ENCODE measurements at places on chromosomes 6 and 20.

DNA sequence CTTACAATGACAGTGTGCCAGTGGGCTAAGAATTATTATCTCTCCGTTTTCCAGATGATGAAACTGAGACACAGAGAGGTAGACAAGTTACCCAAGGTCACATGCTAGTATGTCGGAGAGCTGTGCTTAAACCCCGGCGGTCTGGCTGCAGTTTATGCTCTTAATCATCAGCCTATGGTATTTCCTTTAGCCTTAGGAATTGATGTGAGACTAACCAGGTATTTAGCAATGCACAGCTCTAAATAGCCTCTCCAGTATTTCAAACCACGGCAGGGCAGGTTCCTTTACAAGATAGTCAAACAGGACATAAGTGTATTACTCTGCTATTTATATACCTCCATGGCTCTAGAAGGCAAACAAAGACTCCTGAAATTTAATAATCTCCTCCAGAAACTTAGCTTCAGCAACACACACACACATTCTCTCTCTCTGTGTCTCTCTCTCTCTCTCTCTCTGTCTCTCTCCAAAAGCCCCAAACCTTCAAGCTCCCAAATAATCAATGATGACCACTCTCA is 142.0 kb upstream of the ZNF217 start:
- DNase-seq: peak; percentile 96

DNA sequence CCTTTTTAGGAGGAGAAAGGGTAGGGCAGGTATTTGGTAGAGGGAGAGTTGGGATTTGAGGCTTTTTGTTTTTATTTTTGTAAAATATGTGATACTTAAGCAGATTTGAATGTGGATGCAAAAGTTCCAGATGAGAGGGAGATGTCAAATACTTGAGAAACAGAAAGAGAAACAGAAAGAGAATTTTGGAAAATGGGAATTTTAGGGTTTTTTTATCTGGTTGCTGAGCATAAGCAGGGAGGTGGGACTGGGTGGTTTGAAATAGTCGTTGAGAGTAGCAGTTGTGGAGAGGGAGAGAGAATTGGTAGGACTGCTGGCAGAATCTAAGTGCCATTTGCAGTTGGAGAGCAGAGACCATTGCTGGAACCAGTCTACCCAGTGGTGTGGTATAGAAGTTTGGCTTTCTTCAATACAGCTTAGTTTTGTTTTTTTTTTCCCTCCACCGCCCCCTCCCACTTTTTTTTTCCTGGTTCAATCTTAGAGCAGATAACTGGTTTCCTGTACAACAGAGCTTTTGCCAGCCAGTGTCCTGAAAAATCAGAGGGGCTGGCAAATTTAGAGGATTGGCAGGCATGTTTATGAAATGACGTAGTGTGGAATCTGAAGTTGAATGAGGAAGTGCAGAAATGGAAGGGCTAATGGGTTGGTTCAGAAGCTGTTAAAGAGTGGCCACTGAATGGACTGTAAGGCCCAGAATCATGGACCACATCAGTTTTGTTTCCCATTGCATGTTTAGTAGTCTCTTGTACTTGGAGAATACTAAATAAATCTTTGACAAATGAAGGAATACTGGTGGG is 68.7 kb downstream of the ATRN start:
- DNase-seq: no peak

DNA sequence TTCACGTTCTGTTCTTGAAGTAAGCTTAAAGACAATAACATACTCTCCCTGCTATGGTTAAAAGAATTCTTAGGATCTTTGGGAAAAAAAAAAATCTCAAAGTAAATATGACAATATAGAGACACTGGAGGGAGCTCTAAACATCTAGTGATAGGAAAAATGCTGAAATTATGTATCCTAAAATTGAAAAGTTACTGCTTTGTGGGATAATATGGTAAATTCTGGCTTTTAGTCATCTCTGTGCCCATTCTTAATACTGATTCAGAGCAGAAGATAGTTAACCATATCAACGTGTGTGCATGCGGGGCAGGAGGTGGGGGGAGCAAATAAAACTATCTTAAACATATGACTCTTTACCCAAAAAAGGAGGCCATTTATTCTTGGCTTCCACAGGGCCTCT is 165.4 kb downstream of the GMPR start:
- DNase-seq: peak; percentile 5

- no peak for DNase-seq
Measured at GRCh38 chr20:45893831-45894230, 2.7 kb downstream of the CTSA start.

GRCh38 chr6:31791324-31792089 is 4.0 kb downstream of the VARS1 start:
- DNase-seq: no peak

DNA sequence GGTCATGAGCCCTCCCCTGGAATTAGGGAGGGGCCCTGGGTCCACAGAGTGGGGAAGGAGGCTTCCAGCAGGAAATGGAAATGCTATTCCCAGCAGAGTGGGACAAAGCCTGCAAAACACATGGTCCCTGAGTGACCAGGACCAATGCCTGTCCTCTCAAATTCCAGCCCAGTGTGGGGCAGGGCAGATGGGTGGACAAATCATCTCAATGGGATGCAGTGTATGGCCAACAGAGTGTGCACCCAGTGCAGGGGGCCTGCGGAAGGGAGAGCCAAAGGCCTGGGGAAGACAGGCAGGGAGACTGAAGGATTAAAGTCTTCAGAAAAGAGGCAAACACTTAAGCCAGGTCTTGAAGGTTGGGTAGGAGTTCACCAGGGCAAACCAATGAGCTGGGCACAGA is 28.7 kb upstream of the PHACTR3 start:
- no peak for DNase-seq

GRCh38 chr6:79802657-79803300 is 144.6 kb downstream of the ELOVL4 start:
- no peak for DNase-seq

DNA sequence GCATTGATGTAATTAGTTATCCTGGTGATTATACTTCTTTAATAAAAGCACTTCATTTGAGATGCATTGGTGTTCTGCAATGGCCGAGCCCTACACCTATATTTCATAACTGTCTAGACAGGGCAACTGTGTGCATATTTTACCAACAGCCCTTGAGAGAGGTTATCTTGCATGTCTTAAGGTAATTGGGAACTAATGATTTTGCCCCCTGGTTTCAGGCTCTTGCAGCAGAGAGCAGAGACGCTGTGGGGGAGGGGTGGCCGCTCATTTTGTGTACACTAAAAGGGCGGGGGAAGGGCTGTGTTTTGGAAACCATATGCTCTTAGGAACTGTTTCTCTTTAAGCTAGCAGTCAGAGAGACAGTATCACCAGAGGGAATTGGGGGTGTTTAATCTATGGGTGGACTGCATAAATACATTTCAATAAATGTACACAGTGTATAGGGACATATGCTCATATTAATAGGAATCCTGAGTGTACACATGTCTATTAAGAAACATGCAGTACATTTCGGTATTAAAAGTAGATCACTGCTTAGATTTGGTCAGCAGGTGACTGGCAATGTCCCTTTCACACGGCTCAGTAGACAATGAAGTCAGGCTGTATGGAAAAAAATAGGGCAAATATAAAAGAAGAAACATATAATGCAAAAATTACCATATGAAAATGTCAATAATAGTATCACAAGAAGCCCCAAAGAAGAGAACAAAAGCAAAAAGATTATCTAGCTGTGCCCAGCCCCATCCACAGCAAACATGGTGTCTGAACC is 402.9 kb upstream of the CITED2 start:
- no peak for DNase-seq

GRCh38 chr6:155275808-155276480 is 12.1 kb downstream of the CLDN20 start:
- no peak for DNase-seq

DNA sequence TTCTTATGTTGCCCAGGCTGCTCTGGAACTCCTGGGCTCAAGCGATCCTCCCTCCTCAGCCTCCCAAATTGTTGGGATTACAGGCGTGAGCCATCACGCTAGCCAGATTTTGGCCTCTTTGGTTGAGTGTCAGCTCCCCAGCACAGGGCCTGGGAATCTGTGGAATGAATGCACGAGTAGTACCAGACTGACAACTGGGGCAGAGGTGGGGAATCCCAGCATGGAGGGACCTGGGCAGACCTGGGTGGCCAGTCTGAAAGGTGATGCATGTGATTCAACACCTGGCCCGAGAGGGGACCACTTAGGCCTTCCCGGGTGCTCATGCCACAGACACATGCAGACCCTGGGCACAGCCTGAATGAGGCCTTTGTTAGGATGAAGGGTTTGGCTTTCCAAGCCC is 19.0 kb upstream of the TFAP2C start:
- no peak for DNase-seq

DNA sequence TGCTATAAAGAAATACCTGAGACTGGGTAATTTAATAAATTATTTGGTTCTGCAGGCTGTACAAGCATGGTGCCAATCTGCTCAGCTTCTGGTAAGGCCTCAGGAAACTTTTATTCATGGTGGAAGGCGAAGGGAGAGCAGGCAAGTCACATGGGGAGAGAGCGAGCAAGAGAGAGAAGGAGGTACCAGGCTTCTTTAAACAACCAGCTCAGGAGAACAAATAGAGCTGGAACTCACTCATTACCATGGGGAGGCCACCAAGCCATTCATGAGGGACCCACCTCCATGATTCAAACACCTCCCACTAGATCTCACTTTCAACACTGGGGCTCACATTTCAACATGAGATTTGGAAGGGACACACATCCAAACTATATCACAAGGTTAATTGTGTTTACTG is 44.9 kb upstream of the CRISP1 start:
- no peak for DNase-seq

- DNase-seq: no peak
Measured at GRCh38 chr6:167152862-167153261, 4.9 kb downstream of the GPR31 start.

GRCh38 chr20:57596998-57597939 is 23.0 kb downstream of the ZBP1 start:
- DNase-seq: peak; percentile 89

DNA sequence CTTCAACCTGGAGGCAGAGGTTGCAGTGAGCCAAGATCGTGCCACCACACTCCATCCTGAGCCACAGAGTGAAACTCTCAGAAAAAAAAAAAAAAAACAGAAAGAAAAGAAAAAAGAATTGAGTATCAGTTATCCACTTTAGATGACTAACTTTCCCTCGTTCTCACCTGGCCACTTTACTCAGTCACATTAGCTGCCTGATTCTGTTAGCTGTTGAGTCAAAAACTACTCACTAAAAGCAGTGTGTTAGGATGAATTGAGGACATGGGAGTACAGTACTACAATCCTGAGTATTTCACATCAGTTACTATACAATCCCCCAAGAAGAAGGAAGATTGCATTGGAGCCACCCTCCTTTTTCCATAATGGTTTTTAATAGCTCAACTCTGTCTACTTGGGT is 114.6 kb downstream of the ADAT2 start:
- no peak for DNase-seq

- peak; percentile 13 for DNase-seq
Measured at GRCh38 chr6:129104131-129104530, 221.2 kb downstream of the LAMA2 start.

- DNase-seq: peak; percentile 48
Measured at GRCh38 chr6:146357578-146358430, 185.8 kb upstream of the RAB32 start.

- DNase-seq: no peak
Measured at GRCh38 chr20:34016736-34017135, 23.0 kb downstream of the RALY start.

DNA sequence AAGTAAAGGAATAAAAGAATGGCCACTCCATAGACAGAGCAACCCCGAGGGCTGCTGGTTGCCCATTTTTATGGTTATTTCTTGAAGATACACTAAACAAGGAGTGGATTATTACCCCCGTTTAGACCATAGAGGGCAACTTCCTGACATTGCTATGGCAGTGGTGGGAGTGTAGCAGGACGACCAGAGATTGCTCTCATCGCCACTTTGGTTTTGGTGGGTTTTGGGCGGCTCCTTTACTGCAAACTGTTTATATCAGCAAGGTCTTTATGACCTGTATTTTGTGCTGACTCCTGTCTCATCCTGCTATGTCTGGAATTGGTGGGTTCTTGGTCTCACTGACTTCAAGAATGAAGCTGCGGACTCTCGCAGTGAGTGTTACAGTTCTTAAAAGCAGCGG is 78.7 kb downstream of the C6orf52 start:
- DNase-seq: no peak

GRCh38 chr6:158415666-158416065 is 103.4 kb downstream of the TULP4 start:
- no peak for DNase-seq

GRCh38 chr20:33725607-33726264 is 5.6 kb upstream of the PXMP4 start:
- no peak for DNase-seq

DNA sequence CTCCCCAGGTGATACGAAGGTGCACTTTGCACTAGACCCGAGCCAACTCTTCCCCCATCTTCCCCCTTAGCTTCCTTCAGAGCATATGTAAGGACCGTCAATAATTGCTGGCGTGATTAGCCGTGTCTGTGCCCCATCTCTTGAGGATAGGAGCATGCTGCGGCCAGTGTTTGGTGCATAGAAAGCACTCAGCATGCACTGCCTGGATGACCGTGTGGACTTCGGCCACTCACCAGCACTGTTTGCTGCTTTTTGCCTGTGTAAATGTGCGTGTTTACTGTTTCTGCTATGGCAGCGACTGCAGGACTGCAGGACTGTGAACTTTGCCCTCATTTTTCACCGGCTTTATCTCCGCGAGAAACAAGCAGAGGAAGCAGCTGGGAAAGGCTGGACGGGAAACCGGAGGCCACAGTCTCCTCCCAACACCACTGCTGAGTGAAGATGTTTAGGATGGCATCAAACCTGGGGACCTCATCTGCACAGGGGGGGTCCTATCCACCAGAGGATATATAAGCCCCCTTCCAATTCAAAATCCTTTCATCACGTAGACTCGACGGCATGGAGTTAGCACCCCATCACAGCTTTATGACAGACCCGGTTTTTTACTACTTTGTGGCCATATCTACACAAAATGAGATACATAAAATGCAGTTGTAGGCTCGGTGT is 150.6 kb upstream of the AFDN start:
- DNase-seq: no peak

DNA sequence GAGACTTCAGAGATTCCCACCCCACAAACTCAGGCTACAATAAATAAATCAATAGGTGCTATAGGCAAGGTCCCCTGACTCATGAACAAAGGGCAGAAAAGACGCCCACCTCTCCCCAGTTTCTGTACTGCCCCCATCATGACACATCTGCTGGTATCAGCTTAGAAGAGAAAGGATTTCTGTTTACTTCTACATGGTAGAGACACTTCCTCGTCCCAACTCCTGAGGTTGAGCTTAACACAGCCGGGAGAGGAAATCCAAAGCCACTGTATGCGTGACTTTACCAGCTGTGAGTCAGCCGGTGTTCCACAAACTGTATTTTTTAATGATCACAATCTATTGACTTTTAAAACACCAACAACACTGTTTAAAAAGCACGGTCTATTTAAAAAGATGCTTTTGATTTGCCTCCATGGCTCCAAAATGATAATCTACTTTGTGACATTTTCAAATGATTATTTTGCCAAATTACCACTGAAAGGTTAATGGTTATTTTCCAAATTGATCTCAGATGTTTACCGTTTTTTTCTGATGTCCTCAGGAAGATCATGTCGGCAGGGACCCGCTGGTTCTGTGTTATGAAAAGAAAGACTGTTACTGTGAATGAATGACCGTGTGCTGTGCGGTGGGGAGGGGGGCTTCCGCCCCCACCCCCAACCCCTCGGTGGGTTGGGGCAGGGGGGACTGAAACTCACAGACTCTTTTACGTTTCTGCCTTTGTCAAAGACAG is 72.5 kb downstream of the ATP9A start:
- peak; percentile 28 for DNase-seq

Measured in RWPE1 (cell line).